ENCODE measurements at places on chromosomes 5 and 9.

DNA sequence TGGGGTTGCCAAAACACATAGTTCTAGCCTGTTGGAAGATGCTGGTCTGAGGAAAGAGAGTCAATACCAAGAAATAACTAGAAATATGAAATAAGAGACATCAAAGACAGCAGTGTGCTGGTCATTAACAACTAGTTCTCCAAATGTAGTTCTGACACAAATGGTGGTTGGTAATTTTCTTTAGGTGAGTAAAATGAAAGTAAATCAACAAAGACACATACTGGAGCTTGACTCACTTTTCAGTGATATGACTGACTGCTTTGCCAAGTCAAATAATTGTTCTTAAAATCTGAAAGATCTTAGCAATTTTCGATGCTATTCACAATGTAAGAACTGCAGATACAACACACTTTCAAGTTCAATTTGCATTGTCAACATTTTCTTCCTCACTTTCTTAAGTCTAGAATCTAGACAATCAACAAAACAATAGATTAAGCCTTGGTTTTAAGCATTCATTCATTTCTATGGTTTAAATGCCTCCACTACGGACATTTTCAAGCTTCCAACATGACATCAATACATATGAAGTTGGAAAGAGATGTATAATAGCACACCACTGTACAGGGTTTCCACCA lies 166.8 kb upstream of the MAP3K1 start:
- no peak for DNase-seq

- no peak for DNase-seq
These were observed 113.6 kb upstream of the FER start for GRCh38 chr5:108634010-108634616.

- no peak for DNase-seq
These were observed 564.7 kb downstream of the PDE4D start for GRCh38 chr5:59328709-59329296.

DNA sequence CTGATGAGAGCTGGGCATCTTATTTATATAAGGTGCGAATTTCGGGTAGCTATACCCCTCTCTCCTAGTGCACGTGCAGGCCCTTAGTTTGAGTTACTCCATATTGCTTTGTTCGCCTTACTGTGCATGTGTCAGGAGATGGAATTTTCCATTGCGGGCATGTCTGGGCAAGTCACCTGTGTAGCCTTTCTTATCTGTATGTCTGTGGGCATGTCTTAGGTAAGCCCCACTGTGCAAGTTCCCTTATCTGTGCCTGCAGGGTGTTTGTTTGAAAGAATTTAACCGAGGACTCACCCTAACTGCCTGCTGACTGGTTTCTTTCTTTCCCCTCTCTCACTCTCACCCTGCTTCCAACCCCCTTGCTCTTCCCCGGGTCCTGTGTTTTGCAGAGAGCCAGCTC lies 140.7 kb upstream of the RANBP3L start:
- DNase-seq = no peak

- DNase-seq = no peak
These were observed 772.0 kb upstream of the FAM174A start for GRCh38 chr5:99763021-99763774.

DNA sequence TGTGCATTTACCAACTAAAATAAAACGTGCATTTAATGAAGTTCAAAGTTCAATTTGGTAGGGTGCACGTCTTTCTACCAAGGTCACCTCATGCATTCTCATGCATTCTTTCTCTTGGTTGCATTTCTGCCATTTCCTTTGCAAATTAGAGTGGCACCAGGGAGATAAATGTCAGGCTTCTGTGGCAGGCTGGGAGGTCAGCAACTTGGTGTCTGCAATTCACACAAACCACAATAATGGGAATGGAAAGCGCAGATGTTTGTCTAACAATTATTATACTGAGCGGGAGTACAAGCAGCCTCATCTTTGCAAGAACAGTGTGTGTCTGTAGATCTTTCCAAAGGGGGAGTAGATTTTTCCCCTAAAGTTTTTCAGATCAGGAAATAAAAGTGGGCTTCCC lies 411.7 kb downstream of the DMRT2 start:
- DNase-seq = no peak

DNA sequence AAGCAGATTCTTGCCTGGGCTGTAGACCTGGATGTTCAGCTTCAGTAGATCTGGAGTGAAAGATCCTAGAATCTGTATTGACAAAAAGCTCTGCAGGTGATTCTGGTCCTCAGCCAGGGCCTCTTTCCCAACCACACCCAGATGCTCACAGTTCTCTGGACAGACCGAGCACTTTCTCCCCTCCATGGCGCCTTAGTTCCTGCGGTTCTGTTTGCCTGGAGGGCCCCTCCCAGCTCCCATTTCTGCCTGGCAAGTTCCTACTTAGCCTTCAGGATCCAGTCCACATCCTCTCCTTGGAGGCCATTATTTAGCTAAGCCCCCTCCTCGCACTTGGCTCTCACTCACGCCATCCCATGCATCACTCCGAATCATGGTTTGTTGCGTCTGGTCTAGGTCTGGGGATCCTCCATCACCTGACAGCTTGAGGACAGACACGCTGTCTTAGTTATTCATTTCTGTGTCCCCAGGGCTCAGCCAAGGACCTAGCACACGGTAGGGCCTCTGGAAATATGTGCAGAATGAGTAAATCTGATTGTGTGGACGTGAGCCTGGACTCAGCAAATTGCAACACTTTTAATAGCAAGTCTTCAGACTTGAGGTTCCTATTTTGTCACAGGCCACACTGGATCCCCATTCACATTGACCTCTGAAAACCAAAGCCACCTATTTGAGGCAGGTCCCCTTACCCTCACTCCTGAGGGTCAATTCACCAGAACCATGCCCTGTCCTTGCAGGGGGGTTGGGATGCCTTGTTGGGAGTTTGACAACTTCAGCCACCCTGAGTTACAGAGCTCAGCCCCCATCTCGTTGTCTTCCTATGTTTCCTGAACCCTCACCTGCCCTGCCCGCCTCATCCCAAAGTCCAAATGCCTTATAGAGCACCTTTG lies 50.7 kb downstream of the COL15A1 start:
- no peak for DNase-seq

GRCh38 chr5:34580983-34581382 lies 75.1 kb upstream of the RAI14 start:
- no peak for DNase-seq

GRCh38 chr9:135526730-135527571 lies 5.7 kb downstream of the LCN1 start:
- no peak for DNase-seq

DNA sequence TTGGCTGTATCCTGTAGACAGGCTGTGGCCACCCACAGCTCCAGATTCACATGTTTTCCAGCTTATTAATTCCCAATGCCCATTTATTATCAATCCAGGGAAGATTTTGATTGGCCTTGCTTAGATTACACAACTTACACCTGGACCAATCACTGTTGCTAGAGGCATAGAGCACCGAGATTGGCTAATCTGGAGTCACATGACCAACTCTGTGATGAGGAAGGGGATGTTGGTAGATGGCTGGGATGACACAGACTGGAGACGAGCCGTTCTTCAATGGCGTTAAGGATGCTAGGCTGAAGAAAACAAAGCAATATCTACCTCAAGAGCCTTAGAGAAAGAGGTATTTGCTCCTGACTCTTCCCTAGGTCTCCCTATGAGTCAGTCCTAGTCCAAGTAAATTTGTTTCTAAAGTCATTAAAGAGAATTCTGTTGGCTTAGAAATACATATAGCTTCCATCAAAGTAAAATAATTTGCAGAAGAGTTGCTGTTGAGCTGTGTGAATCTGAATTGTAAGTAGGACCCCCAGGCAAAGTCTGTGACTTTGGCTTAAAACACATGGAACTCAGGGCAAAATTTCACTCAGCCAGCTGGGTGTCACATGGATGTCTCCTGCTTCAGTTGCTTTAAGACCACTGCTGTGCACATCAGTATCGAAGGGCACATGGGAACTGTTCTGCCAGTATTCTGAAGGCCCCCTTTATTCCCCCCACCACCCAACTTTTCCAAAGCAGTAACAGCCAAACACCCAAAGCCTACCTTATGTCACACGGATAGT lies 326.4 kb upstream of the KLF4 start:
- DNase-seq = no peak

- DNase-seq = no peak
These were observed 91.7 kb downstream of the NRG2 start for GRCh38 chr5:139951296-139951924.

GRCh38 chr5:82413302-82414040 lies 135.3 kb upstream of the RPS23 start:
- no peak for DNase-seq

DNA sequence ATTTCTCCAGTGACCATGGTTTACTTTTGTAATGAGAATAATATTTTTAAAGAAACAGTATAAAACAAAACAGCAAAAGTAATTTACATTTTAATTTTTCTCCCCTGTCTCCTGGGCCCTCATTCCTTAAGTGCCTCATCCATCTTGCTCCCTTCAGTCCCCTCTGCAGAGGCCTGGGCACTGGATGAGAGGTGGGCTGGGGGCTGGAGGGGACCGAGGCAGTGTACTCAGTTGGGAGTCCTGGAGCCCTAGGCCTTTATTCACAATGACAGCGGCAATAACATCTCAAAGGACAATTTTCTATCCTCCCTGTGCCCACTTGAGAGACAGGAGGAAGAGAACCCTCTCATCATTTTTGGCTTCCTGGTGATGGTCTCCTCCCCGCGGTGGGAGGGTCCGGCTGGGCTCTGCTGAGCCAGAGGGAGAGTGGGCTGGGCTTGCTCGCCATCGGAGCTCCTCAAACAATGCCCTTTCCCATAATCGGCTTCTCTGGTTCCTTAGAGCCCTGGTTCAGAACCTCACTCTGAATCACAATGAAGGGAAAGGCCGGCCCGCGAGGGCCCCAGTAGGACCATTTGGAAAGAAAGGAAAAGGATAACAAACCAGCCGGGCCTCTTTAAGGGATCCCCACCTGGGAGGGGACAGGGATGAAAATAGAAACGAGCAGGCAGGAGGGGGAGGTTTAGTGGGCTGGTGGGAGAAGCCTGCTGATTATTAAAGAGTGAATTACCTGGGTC lies 9.7 kb upstream of the SMIM32 start:
- no peak for DNase-seq

DNA sequence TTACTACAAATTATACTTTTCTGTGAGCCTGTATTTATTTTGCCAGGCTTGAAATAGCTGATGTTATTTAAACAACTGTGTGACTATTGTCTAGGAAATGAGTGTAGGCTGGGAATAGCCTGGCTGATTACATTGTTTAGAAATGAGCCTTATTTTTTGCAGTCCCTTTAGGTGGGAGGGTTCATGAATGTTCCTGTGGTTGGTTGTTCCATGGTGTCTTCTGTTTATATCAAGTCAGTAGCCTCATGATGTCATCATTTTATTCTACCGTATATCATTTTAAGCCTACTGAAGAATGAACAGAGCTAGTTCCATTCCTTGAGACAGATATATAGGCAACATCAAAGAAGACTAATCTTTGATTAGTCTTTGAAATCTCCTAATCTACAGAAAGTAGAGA lies 53.1 kb downstream of the MAP1B start:
- no peak for DNase-seq

- no peak for DNase-seq
These were observed 4.9 kb upstream of the KIF4B start for GRCh38 chr5:155008669-155009068.

GRCh38 chr9:4933177-4933576 lies 51.9 kb upstream of the JAK2 start:
- DNase-seq = no peak

DNA sequence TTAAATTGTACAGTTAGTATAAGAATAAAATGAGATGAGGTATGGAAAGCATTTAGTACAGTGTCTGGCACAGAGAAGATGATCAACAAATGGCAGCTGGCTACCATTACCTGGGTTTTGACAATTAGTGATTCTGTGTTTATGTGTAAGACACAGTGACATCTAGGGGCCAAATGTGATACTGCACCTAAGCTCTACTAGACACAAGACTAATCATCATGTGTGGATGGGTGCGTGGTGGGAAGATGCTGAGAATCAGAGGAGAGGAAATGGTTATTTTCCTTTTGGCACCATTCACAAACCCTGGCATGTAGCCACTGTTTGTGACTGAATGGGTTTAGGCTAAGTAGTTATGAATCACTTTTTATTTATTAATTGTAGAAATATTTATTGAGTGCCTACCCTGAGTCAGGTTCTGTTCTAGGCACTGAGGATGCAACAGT lies 109.8 kb upstream of the TBC1D2 start:
- no peak for DNase-seq

DNA sequence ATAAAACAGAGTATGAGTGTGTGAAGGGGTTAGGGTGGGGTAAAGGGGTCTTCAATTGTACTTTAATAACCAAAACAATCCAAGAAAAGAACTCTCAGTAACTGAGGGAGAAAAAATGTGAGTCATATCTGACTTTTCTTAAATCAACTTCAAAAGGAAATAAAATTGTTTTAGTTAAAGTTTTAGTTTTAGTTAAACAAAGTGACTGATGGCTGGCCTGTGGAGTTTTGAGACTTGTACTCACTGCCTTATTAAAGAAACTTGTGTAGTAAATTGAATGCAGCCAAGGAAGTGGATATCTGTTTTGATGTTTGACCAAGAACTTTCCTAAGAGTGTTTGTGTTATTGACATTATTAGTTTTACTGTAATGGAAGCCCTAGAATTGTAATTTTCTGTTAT lies 2032.6 kb downstream of the MAT2B start:
- no peak for DNase-seq

All from anterior cingulate cortex (tissue), 58 donors.